ENCODE measurements at places on chromosomes 5 and 9. TPM values are rescaled to one million over a fixed set of nuclear protein-coding genes. Genes with fewer than 3 reads are reported as not detected.

Gene TMC1
- 0.18 TPM for total RNA-seq

Gene TRIM7
- 0.23 TPM for total RNA-seq

Gene TAF11L5
- total RNA-seq, result not detected

Gene STRBP
- total RNA-seq, result 10.1 TPM

Gene MARCOL
- total RNA-seq, result not detected

Gene DNAI1
- not detected for total RNA-seq

Gene EFNA5
- 0.60 TPM for total RNA-seq

Gene MTX3
- 5.2 TPM for total RNA-seq

Gene SPATA31E1
- not detected for total RNA-seq

Gene FUT7
- total RNA-seq, result 0.08 TPM

Gene INSL4
- total RNA-seq, result not detected

Gene VCAN
- total RNA-seq, result 2.3 TPM

Measured in left lobe of liver (tissue), 2 donors.